ENCODE measurements at places on chromosomes 13 and 19.

DNA sequence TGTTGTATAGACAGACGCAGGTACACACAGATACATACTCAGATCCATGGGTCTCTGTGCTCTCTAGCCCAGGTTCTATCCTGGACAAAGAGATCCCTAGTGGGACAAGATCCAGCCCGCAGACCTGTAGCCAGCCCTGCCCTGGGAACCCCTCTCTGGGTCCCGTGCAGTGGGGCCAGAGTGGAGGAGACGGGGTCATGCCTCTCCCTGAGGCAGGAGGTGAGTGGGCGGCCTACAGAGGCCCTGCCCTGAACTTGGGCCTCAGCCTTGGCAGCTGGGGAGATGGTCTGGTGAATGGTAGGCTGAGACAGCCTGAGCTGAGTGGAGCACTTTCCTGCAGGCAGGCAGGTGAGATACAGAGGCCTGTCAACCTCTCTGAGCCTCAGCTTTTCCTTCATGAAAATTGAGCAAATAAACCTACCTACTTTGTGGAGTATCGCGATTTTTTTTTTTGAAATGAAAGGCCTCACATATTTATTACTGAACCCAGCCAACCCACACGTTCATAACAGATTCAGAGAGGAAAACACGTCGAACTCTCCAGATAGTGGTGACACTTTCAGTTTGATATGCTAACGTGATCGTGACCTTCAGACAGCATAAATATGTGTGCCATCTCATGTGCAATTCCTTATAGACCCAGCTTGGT is 3.4 kb upstream of the JUND start:
- no peak for DNase-seq

DNA sequence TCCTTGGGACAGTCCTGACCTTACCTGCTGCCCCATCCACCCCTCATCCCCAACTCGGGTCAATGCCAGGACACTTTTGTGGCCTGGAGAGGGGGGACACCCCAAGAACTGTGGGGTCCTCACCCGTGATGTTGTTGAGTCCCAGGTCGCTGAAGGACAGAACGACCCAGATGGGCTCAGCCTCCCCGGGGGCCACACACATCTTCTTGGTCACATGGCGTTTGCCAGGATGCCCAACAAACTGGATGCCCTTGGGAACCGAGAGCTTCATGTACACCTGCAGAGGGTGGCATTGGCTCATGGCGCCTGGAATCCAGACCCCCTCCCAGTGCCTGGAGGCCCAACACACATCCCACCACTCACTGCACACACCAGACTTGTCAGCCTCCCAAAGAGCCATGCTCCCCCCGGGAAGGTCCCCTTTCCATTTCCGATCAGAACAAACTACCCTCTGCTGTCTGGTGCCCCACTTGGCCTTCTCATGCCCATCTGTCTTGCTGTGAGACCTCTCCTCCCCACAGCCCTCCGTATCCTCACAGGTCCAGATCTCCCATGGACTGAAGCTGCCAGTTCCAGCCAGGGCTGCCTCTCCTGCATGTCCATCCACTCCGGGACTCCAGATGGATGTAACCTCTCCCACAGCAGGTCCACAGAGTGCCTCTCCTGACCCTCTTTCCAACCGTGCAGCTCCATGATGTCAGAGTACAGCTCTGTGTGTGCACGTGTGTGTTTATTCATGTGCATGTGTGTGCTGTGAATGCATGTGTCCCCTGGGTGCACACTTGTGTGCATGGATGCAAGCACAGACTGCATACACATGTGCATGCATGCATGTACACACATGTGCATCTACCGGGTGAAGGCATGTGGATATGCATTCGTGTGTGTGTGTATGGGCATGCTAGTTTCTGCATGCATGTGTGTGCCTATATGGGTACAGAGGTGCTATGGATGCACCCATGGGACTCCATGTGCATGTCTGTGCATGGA is 58.4 kb downstream of the F2RL3 start:
- no peak for DNase-seq

DNA sequence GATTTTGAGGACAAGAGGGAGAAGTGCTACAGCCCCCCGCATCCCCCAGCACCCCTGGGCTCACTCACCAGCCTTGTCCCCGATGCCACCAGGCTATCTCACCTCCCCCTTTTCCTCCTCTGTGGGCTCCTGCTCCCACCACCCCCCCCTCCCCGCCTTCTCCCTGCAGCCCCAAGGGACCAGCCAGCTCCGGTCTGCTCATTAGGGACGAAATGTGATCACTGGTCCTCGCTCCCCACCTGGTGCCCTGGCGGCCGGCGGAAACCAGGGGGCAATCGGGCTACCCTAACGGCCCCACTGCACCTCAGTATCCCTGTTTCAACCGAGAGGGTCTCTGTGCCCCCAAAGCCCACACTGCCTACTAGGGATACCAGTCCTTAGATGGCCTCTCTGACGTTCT is 2.7 kb downstream of the GPR4 start:
- no peak for DNase-seq

- DNase-seq, result no peak
These were observed 1122.8 kb upstream of the ATXN8OS start for GRCh38 chr13:68984688-68985319.

GRCh38 chr19:35457173-35457572 is 9.1 kb downstream of the FFAR2 start:
- DNase-seq, result no peak

DNA sequence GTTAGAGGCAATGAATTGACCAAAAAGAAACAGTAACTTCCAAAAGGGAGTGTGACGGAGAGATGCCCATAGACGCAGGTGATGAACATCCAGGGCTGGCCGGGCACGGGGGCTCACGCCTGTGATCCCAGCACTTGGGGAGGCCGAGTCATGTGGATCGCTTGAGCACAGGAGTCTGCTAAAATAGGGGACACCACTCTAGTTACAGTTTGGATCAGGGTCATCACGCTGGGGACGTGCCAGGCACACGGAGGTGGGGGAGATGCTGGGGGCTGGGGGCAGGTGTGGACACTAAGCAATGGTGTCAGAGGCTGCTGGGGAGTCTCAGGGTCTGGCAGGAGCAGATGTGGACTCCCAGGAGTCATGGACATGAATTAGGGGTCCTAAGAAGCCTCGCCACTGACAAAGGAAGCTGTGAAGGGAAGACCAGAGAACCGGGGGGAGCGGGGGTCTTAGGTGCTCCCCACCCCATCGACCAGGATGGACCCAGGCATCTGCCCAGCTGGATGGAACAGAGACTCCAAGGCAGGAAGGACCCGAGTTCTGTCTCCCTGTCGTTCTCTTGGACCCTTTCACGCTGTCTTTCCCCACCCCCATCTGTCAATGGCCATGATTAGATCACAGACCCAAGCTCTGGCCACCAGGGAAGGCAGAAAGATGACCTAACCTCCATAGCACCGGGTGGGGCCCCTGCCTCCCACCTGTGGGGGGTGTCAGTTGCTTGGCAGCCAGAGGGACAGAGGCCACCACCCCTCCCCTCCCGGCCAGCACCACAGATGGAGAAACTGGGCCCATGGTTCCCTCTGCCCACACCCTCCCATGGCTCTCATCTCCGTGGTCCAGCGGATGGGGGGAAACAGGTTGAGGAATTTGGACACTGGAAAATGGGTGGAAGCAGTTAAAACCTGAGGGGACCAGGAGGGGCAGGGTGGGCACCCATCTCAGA is 19.6 kb downstream of the CCDC8 start:
- no peak for DNase-seq

DNA sequence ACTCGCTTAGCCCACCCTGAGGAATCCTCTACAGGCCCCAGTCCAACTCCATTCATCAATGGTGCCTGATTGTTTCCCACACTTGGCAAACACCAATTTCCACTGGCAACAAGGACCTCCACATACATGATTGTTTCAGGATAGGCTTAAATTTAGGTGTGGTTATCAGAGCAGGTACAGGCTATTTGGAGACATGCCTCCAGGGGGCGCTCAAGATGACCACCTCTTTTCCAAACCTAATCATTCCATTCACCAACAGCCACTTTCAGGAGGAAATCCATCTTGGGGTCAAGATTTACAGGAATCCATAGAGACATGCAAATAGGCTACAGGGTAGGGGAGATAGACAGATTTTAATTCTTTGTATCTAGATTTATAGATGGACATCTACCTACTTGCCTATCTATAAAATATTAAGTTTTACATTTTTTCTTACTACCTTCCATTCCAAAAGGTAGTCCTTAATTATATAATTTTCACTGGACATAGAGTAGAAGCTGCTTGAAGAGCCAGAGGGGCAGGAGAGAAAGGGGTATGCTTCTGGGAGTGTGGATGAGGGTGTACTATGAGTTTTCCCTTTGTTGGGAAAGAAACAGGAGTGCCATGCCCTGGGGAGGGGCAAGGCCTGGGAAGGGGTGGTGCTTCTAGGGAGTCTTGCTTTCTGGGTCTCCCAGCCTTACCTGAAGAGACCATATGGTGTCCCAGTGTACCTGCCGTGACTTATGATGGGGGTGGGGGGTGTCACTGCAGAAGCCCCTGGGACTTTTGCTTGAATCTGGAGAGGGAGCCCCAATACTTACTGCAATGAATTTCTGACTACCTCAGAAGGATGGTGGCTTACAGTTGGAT is 14.1 kb upstream of the PCDH8 start:
- DNase-seq, result no peak

- no peak for DNase-seq
These were observed 235.6 kb upstream of the CSNK1A1L start for GRCh38 chr13:37340901-37341670.

DNA sequence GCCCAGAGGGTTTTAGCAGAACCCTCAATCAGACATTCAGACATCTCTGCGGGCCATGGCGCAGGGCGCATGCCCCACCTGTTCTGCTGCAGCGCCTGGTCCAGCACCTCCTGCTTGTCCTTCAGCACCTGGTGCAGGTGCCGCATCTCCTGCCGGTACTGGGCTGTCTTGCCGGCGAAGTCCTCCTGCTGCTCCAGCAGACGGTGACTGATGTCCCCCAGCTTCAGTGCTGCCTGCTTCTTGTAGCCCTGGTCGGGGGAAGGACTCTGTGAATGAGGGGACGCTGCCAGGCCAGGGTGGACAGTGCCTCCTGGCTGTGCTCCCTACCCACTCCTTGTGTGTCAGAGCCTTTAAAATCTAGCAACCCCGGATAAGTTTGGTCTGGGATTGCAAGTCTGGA is 12.2 kb upstream of the SLC7A9 start:
- no peak for DNase-seq

- DNase-seq, result no peak
These were observed 321.7 kb downstream of the SUCLA2 start for GRCh38 chr13:47679401-47679800.

- no peak for DNase-seq
These were observed 29.2 kb upstream of the ARGLU1 start for GRCh38 chr13:106597186-106597585.

DNA sequence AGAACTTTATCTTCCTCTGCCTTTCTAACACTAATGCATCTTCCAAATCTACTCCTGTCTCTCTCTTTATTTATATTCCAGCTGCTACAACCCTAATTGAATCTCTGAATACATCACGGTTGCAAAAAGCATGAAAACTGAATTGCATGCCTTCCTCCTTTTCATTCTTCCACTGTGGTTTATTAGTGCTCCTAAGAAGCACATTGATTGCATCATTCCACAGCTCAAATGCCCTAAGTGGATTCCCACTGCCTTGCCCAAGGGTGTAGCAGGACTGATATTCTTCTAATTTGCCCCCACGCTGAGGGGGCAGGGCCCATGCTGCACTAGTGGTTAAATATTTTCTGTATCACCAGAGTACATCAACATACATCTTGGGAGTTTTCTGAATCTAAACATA is 640.8 kb downstream of the EFNB2 start:
- no peak for DNase-seq

- DNase-seq, result peak; percentile 70
These were observed 428 bp downstream of the RASAL3 start for GRCh38 chr19:15463861-15464371.

DNA sequence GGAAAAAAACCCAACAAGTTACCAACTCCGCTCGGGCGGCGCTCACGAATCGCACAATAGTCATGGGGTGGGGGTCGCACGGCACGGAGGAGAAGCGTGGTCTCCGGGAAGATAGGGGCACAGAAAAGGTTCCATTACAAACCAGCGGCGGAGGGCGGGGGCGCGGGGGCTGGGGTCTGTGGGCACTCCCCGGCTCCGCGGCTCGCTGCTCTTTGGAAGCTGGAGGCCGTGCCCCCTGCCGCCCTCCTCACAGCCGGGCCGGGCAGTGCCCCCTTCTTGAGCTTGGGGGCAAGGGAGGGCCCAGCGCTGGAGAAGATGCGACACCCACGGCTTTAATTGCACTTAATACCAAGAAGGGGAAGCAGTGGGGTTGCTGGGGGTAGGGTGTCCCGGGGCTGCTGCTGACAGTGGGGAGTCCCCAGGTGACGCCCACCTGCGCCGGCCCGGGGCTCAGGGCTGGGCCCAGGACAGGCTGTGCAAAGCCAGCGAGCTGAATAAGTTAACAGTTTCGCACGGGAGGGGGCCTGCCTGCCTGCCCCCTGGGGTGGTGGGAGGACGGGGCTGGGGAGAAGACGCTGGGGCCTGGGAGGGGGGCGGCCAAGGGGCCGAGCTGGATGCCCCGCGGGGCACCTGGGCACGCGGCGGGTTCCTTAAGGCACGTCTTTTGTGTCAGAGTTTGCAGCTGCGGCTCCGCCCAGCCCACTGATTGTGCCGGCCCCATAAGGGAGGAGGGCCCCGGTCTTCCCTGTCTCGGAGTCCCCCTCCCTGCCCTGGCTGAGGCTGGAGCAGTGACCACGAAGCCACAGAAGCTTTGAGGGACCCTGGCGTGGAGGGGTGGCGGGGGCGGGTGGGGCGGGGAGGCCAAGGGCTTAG is 9.8 kb downstream of the DCAF15 start:
- no peak for DNase-seq

- DNase-seq, result no peak
These were observed 469 bp downstream of the ABHD17A start for GRCh38 chr19:1884719-1885334.

- DNase-seq, result peak; percentile 83
These were observed 12.8 kb downstream of the IER2 start for GRCh38 chr19:13162724-13163608.

DNA sequence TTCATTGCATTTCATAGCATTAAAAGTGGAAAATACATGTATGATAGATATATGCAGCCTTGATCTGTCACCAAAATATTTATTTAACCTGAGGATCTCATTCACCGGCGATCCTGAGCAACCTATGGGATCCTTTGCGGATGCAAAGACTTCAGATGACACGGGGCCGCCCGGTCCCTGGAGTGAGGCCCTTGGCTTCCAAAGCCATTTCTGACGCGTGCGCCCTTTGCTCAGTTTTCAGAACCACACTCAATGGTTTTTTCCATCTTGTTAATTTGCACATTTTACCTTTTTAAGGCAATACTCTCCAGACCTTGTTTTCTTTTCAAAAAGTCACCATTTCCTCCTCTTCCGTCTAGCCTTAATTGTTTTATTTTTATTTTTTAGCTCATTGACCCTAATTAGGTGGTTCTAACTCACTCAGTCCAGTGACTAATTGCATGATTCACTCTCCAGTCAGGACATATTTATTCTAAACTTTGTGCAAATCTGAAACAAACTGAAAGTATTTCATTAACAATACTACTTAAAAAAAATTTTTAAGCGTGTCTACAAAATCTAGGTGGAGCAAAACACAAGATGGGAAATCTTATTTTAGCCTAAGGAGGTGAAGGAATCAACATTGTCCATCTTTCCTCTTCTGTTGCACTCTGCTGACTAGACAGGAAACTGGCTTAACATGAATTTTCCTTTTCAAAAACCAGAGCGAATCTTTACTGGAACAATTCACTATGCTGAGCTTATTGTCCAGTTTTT is 47.9 kb downstream of the COL4A1 start:
- no peak for DNase-seq
